ENCODE measurements at places on chromosomes 16 and 17.

GRCh38 chr16:13041646-13042290, 140.4 kb downstream of the SHISA9 start:
- no peak for DNase-seq

GRCh38 chr17:77474292-77474988, 333.7 kb downstream of the SEC14L1 start:
- DNase-seq = no peak

- no peak for DNase-seq
Observed at GRCh38 chr16:66477028-66477515, 50.0 kb downstream of the BEAN1 start.

GRCh38 chr16:30561089-30561816, 3.1 kb upstream of the ZNF764 start:
- no peak for DNase-seq

DNA sequence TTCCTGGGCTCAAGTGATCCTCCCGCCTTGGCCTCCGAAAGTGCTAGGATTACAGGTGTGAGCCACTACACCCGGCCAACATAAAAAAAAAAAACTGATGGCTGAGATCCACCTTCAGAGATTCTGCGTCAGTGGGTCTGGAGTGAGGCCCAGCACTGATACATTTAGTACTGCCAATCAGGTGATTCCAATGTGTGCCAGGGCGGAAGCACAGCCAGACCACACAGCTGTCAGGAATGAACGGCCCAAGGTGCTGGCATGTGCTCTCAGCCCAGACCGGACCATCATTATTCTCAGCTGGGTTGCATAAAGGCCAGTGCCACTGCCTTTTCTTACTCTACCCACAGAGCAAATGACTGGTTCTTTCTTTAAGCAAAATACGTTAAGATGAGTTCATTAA, 1.2 kb upstream of the BCO1 start:
- no peak for DNase-seq

GRCh38 chr16:51062039-51062438, 89.0 kb downstream of the SALL1 start:
- DNase-seq = no peak

- DNase-seq = no peak
Observed at GRCh38 chr16:81937305-81938038, 73.8 kb downstream of the SDR42E1 start.

- DNase-seq = peak; percentile 44
Observed at GRCh38 chr17:17837966-17838962, 1.5 kb upstream of the SREBF1 start.

DNA sequence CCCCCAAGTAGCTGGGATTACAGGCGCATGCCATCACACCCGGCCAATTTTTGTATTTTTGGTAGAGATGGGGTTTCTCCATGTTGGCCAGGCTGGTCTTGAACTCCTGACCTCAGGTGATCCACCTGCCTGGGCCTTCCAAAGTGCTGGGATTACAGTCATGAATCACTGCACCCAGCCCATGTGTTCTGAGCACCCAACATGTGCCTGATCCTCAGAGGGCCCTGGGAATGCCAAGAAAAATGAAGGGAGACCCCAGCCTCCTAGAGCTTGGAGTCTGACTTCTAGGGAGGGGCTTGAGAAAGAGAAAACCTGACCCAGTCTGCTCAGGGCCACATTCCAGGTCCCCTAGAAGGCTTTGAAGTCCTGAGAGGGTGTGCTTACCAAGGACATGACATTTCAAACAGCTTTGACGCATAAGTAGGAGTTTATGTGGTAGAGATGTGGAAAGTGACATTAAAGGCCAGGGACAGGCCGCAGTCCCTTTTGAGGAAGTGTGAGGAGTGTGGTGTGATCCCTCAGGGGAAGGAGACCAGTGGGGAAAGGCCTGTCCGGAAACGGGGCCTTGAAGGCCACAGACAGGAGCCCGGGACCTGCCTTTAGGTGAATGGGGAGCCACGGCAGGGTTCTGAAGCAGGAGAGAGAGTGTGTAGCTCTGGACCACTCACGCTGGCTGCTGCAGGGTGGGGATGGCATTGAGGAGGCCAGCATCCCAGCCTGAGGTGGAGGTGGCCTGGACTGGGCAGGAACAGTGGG, 1.1 kb upstream of the CCL22 start:
- no peak for DNase-seq

- DNase-seq = peak; percentile 23
Observed at GRCh38 chr16:67843343-67843765, 1.2 kb downstream of the THAP11 start.

DNA sequence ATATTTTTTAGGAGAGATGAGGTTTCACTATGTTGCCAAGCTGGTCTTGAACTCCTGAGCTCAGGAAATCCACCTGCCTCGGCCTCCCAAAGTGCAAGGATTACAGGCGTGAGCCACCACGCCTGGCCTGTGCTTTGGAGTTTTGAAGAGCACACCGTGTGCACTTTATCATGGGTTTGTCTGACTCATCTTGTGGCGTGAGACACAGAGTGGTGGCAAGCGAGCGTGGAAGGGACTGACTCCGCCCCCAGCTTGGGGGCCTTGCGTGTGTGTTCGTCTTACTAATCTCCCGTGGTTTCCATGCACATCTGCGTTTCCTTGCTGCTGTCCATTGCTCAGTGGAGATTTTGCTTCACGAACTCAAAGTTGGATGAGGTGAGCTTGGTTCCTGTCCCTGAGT, 22.9 kb downstream of the CRAMP1 start:
- DNase-seq = no peak

GRCh38 chr16:71380831-71381230, 22.3 kb downstream of the CALB2 start:
- no peak for DNase-seq

DNA sequence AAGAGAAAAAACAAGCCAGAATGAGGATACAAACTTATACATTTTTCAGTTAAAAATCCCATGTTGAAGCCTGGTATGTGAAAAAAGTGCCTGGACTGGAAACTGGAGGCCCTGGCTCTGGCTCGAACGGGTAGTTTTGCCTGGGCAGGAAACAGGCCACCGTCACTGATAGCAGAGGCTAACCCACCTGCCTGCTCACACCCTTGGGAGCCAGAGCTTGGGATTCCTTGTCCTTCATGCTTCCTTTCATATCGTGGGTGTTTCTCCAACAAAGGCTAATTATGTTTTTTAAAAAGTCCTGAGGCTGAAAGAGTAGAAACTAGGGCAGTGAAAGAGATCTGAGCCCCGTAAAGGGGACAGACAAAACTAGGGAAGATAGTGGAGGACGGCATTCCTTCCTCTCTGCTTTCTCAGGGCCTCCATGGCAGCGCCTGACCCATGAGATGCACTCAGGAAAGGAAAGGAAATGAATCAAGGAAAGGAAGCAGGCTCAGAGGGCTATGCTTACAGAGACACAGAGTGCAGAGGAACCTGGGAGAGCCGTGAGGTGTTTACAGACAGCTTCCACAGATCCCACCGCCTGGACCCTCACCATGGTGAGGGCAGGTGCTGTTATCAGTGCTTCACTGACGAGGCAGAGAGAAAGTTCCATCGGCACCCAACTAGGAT, 138.1 kb downstream of the PARN start:
- no peak for DNase-seq

- DNase-seq = peak; percentile 70
Observed at GRCh38 chr16:86663685-86664521, 85.6 kb downstream of the FOXL1 start.

DNA sequence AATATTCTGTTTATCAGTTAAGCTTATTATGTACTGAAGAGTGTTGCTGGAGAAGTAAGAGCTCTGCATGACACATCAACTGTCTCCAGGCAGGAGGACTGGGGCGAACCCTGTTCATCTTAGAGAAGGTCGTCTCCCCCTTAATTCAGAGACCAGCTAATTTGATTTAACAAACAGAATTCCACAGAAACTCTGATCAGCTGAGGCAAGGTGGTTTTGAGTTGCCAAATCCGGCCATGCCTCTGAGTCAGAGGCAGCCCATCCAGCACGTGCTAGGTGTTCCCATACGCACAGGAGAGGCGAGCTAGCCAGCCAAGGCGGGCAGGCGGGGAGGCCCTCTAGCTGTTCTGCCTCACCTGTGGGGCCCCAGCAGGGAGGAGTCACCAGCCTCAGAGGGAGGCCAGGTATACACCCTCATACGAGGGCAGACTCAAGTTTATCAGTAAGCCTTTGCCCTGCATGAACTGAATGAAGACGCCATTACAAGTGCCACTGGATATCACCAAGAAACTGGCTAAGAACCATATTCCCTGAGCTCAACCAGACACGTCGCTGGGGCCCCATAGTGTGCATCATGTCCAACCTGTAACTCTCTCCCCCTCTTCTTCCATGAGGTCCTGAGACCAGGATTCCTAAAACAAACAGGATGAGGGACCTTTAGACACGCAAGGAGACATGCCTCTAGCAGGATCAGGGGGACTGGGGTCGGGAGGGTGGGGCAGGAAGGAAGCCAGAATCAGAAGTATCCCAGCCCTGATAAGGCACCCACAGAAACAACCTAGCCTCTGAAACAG, 25.7 kb downstream of the STAT5A start:
- DNase-seq = no peak

GRCh38 chr16:2204416-2205103, 694 bp upstream of the MLST8 start:
- DNase-seq = no peak

- no peak for DNase-seq
Observed at GRCh38 chr16:85859818-85860125, 39.2 kb upstream of the IRF8 start.

- no peak for DNase-seq
Observed at GRCh38 chr17:72733619-72734282, 358.7 kb downstream of the SLC39A11 start.

DNA sequence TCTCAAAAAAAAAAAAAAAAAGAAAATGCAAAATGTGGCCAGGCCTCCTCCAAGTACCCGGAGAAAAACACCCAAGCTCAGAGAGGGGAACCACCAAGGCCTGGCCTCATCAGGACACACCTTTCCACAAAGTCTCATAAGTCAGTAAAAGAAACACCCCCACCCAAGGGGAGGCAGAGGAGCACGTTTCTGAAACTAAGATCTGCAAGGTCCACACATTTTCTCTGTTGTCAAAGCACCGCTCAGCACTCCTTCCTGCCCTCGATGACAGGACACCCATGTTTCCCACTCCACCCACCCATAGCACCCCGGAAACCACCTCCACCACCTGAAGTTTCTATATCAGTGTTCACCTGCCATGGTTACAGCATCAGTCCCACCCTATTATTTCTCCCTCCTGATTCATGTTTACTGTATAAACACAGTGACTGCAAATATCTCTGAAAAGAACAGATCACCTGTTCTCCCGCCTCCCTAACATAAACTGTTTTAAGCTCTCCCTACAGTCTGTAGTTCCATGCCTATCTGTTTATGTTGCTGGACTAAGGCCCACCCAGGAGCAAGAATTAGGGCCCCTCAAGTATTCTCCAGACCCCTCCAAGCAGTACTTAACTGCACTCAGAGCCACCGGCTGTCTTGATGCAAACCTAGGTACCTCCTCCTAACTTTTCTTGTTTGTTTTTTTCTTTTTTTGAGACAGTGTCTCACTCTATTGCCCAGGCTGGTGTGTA, 2.0 kb downstream of the CORO7 start:
- DNase-seq = no peak

GRCh38 chr16:63488955-63489354, 1452.7 kb upstream of the CDH8 start:
- no peak for DNase-seq

- no peak for DNase-seq
Observed at GRCh38 chr17:6714315-6714874, 1.2 kb upstream of the SLC13A5 start.

- DNase-seq = peak; percentile 71
Observed at GRCh38 chr16:4293822-4294457, 21.1 kb upstream of the TFAP4 start.

Data from HCEC 1CT (cell line).